ENCODE measurements at places on chromosomes 16 and 17.

DNA sequence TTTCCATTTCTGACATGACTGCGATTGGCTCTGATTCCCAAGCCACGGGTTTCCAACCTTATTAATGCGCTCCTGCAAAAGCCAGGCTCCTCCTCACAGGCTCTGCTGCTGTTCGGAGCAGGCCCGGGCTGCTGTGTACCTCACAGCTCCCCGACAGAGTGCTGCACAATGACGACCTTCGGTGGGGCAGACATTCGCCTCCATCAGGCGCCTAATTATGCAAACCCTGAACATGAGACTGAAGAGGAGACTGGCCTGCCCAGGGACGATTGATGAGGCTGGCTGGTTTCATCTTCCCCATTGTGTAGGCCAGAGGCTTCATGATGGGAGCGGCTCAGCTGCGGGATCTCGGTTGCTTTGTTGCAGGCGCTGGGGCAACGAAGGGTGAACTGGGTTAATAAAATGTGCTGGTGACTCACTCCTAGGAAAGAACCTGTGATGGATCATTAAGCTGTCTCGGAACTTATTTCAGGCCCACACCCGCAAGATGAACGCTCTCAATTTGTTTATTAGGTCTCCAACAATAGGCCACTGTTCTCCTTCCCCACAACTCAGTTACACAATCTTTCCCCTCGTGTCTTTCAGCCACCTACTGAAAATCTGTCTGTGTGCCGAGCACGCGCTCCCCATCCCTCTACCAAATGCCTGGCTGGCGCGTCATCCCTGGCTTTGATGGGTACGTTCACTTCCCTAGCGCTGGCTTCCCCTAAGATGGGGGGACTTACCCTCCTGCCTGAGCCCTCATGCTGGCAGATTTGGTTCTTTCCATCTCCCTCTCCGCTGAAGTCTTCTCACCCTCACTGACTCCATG lies 27.2 kb upstream of the TOB1 start:
- no peak for DNase-seq

GRCh38 chr16:53844804-53845203 lies 140.8 kb downstream of the FTO start:
- no peak for DNase-seq

DNA sequence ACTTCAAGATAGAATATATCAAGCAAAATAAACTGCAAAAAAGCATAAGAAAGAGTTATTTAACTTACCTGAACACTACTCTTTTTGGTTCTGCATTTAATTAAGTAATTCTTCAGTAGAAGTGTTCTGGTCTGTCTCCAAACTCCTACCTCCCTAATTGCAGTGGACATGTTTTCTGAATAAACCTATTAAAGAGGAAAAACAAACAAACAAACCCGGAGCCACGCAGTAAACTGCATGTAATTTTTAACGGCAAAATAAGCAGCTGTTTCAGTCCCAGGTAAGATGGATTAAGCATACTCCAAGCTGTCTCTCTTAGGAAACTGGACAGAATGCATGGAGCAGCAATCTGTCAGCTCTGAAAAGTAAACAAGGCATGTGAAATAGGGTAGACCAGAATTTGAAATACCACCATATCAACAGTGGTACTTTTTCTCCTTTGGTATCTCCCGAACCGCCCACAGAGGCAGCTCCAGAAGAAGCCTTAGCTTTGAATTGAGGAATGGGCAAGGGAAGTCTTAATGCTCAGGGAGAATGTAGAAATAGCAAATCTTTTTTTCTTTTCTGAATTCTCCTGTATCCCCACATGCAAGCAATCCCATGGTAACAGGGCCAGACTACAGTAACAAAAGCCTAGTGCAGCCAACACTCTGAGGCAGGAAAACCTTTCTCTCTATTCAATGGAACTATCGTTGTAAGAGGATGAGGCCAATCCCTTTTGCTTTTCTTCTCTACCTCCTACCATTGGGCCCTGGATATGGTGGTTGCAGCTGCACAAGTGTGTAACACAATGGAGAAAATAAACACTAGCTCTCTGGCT lies 12.5 kb downstream of the ABCA5 start:
- no peak for DNase-seq

- DNase-seq, result no peak
These were observed 975 bp downstream of the CHD9 start for GRCh38 chr16:53055541-53056391.

- DNase-seq, result peak; percentile 3
These were observed 7.2 kb upstream of the KRT36 start for GRCh38 chr17:41496803-41497484.

- DNase-seq, result no peak
These were observed 98.6 kb downstream of the OR1D5 start for GRCh38 chr17:2964831-2965230.

DNA sequence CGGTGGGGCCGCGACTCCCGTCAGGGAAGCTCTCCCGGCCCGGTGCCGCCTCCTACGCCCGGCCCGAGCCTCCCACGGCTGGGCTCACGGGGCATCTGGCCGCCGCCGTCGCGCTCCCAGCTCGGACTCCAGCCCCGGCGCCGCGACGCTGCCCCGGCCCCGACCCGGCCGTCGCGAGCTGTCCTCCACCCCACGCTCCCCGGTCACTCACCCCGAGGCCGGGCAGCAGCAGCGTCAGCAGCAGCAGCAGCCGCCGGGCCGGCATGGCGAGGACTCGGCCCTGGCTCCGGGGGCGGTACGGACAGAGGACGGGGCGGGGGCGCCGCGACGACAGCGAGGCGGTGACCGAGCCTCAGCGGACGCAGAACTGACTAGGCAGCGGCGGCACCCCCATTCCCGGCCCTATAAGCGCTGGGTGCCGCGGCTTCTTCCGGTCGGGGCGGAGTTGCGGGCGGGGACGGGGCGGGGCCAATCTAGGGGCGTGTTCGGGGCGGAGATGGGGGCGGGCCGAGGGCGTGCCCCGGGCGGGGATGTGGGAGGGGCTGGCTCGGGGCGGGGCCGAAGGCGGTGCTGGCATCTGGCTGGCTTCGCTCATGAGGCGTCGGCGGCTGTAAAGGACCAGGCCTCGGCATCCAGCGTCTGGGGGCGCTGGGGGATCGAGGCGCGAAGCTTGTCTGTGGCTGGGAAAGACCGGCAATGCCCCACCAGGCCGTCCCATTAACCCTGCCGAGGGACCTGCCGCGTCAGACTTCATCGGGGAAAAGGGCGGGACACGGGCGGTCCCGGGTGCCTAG lies at the start of gene ERN1:
Gene ERN1 (minus strand): TSS at position 380 of the 794 bp plus-strand sequence. CDS start 115 bp downstream, at position 265.
- DNase-seq, result peak; percentile 88

DNA sequence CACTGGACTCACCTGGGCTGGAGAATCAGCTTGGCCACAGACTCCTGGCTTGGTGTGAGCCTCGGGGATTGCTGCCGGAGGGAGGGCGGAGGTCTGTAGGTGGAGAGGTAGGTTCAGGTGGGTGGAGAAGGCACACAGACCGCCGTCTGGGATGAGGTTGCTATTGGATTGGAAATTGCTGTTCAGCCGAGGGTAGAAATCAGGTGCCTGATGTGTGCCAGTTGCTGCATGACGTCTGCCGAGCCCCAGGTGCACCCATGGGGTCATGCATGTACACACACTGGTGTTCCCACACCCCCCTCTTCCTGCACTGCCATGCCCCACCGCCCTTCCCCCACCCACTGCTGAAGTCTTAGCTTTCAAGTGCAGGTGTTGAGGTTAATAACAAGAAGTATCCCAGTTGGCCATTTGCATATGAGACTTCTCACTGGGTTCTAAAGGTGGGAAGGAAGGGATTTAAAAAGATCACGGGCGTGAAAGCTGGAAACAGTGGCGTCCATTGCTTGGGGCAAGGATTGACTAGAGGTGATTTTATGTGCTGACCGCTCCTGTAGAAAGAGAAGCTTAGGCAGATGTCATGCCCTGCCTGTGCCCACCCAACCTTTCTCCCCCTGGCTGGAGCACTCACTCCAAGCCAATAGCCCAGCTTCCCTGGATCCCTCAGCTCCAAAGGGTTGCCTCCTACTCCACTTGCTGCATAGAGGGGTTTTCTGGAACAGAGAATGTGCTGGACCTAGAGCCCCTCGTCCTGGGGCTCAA lies 193.6 kb downstream of the CCDC182 start:
- DNase-seq, result no peak

DNA sequence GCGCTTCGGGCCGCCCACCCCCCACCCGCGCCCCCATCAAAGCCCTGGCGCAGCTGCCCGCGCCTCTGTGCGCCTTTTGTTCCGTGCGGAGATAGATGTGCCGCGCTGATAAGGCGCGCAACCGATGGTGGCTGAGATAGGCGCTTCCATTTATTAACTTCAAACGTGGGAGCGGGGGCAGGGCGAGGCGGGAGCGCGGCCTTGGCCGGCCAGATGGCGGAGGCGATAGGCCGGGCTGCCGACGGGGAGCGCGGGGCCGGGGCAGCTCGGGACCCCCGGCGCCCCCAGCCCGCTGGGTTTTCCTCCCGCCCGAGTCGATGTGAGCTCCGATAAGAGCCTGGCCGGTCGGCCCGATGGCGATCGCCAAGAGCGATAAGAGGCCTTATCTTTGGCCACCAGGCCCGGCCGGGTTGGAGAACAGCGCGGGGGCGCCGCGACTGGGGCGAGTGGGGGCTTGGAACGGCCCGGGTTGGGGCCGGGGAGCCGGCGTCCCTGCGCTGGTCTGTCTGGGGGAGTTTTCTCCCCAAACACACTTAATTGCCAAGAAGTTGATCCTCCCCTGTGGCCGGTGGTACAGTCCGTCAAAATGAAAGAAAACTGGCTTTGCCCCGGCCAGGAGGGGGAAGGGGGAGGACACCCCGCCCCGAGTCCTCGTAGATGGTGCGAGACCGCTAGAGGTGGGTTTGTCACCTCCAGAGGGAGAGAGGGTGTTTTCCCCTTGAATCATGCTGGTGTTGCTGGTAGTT lies 2.7 kb downstream of the ZFPM1 start:
- no peak for DNase-seq

- DNase-seq, result no peak
These were observed 22.6 kb downstream of the ADCY9 start for GRCh38 chr16:4093495-4094126.

DNA sequence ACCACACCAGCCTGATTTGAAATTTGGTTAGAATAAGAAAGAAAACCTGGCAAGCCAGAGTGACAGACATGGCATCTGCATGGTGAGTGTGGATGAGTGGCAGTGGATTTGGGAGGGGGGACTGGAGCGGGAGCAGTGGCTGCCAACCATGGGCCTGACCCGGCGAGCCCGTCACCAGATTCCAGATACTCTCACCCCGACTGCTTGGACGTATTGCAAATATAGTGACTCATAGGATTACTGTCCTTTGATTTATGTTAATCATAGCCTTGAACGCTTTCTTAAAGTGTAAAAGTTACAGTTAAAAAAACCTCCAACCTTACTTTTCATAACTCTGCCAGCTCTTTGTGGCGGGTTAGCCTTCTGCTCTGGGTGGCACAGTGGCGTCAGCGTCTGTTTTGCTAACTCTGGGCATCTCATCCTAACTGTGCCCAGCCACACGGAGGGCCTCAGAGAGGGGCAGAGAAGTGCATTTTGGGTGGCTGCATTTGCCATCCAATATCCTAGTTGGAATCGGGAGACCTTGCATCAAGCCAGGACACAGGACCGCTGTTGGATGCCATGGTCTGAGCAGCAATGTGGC lies 26.8 kb upstream of the FOXK2 start:
- DNase-seq, result no peak

GRCh38 chr16:29926711-29927052 lies 656 bp upstream of the KCTD13 start:
- no peak for DNase-seq

DNA sequence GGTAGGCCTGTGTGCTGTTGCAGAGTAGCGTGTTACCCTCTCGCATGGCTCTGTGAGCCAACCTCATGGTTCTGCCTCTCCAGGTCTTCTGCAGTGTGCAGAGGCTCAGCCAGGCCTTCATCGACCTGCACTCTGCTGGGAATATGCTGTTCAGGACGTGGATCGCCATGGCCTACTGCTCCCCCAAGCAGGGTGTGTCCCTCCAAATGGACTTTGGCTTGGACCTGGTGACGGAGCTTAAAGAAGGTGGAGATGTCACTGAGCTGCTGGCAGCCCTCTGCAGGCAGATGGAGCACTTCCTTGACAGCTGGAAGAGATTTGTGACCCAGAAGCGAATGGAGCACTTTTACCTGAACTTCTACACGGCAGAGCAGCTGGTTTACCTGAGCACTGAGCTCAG lies 75.8 kb upstream of the ENDOV start:
- no peak for DNase-seq

GRCh38 chr17:82859431-82860403 lies 19.9 kb upstream of the ZNF750 start:
- DNase-seq, result no peak

GRCh38 chr16:85532147-85532546 lies 81.0 kb upstream of the GSE1 start:
- DNase-seq, result no peak

DNA sequence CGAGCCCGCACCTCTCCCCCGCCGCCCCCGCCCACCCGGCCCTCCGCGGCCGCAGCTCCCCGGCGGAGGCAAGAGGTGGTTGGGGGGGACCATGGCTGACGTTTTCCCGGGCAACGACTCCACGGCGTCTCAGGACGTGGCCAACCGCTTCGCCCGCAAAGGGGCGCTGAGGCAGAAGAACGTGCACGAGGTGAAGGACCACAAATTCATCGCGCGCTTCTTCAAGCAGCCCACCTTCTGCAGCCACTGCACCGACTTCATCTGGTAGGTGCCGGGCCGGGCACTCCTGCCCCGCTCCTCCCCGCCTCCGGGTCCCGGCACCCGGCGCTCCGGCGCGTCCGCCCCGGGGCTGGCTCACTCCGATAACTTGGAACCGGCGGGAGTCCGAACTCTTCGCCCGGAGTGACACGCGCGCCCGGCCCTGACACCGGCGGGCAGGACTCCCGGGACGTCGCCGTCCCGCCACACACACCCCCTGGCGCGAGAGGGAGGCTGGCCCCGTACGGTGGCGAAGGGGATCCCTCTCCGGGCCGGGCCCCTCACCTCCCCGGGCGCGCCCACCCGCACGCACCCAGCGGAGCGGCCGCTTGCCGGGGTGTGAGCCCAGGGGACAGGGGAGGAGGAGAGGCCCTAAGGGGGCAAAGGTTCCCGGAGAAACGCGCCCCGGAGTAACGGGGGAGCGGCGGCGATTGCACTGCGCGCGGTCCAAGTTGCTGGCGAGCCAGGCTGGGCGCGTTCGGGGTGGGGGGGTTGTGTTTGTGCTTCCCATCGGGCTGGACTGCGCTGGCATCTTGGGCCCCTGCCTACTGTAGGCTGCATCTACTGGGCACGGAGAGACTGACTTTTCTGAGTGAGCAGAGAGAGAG lies 581 bp downstream of the PRKCA start:
- peak; percentile 24 for DNase-seq

- no peak for DNase-seq
These were observed 2.8 kb downstream of the ATXN1L start for GRCh38 chr16:71848622-71849021.

- no peak for DNase-seq
These were observed 25.8 kb upstream of the STH start for GRCh38 chr17:45973099-45973780.
